Esophagus squamous epithelium (tissue), 5 donors: ENCODE measurements at places on chromosomes 3 and 15. TPM values are rescaled to one million over a fixed set of nuclear protein-coding genes. Genes with fewer than 3 reads are reported as not detected.

DNA sequence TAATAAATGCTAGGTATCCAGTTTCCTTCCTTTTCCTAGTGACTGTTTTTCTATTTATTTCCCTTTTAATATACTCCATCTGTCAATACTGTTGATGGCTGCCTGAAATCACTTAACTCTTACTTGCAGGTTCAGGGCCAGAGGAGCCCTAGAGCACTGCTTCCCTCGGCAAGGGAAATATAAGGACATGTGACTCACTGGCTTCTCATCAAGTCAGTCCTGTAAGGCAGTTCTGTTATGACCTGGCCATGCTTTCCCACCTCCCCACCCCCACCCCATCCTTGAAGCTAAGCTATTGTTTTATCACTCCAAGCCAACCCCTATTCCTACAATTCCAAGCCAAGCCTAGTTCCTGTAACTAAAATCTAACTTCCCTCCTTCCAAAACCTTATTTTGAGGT, 800.7 kb downstream of the ROBO1 start:
- DNase-seq, result no peak

GRCh38 chr3:127408684-127409420, 121.0 kb upstream of the PRR20G start:
- no peak for DNase-seq

GRCh38 chr3:131033480-131034080, 6.9 kb downstream of the NEK11 start:
- no peak for DNase-seq

DNA sequence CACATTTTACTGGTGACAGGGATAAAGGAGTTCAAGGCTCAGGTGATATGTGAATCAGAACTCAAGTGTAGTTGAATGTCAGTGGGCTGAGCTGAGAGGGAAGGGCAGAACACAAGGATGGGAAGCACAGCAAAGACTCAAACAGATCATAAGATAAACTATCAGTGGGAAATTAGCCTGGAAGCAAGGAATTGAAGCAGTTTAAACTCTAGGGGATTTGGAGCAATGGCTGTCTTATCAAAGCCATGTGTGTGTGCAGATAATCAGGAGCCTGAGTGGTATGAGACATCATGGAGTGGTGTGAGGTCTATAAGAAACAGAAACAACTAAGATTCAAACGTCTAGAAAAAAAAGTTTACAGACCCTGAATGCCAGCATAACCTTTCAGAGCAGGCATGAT, 634.6 kb downstream of the AGBL1 start:
- DNase-seq, result no peak

The PHLDB2 gene
- 37.8 TPM for total RNA-seq

The TIGIT gene
- total RNA-seq, result 0.94 TPM

DNA sequence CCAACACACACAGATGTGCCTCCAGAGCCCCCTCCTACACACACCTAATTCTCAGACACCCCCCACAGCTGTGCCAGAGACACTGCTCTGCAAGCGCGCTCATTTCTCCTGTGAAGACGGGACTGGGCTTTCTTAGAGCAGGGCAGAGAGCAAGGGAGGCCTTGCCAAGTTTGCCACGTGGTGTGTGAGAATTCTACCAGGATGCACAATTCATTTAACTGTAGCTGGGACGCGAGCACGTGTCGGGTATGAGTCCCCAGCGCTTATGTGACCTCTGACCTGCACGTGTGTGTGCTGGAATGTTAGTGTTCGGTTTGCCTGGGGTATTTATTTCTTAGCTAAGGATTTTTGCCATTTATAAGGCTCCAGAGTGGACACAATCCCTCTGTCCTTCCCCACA, 37.0 kb downstream of the FEM1B start:
- DNase-seq, result no peak

The DPPA2 gene
- total RNA-seq, result not detected

The OCA2 gene
- 1.7 TPM for total RNA-seq

DNA sequence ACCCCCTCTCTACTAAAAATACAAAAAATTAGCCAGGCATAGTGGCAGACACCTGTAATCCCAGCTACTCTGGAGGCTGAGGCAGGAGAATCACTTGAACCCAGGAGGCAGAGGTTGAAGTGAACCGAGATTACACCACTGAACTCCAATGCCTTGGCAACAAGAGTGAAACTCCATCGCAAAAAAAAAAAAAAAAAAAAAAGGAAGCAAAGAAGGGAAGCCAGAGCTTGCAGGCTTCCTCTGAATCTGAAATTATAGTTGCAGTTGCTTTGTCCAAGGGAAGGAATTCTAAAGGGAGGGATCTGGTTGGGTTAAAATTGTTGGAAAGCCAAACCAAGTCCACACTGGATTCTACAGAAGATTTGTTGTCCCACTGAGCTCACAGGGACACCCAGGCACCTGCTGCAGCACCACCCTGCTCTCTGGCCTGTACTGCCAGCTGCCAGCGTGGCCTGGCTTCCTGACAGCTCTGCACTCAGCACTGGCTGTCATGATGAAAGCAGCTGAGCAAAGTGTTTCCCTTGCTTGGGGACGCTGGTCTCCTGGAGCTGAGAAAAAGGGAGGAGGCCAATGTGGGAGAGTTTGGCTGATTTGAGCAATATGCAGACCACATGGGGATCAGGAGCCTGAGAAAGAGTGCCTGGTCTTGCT, 88.8 kb upstream of the HES1 start:
- no peak for DNase-seq

GRCh38 chr3:186261638-186262037, 100.4 kb downstream of the DGKG start:
- DNase-seq, result no peak

DNA sequence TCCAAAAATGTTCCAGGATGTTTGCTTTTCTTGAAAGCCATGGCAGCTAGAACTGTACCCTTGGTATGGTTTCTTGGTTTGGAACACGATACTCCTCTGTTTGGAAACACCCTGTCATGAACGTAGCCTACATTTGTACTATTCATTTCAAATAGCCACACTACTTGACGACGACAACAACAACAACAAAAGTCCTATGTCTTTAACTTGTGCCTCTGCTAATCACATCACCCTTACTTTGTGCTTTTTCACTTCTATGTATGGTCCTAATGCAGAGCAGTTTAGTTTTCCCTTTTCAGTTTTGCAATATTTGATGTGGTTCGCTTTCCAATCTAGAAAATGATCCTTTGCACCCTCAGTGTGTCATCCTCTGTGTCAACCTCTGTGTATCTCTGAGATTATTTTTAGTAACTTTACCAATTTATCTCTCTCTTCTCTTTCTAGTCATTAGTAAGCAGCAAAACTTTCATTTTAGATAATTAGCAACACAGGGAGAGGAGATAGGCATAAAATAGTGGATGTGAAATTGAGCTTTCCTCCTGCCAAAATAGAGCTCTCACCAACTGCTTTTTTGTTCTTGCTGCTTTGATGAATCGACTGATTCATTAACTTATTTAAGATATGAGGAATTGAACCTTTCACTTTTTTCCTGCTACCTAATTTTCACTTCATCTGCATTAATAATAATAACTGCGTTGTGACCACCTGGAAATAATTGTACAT, 44.1 kb upstream of the TP63 start:
- no peak for DNase-seq

- no peak for DNase-seq
Observed at GRCh38 chr3:107907996-107908395, 182.8 kb downstream of the CD47 start.

- DNase-seq, result no peak
Observed at GRCh38 chr3:174193604-174194003, 665.5 kb upstream of the NAALADL2 start.

DNA sequence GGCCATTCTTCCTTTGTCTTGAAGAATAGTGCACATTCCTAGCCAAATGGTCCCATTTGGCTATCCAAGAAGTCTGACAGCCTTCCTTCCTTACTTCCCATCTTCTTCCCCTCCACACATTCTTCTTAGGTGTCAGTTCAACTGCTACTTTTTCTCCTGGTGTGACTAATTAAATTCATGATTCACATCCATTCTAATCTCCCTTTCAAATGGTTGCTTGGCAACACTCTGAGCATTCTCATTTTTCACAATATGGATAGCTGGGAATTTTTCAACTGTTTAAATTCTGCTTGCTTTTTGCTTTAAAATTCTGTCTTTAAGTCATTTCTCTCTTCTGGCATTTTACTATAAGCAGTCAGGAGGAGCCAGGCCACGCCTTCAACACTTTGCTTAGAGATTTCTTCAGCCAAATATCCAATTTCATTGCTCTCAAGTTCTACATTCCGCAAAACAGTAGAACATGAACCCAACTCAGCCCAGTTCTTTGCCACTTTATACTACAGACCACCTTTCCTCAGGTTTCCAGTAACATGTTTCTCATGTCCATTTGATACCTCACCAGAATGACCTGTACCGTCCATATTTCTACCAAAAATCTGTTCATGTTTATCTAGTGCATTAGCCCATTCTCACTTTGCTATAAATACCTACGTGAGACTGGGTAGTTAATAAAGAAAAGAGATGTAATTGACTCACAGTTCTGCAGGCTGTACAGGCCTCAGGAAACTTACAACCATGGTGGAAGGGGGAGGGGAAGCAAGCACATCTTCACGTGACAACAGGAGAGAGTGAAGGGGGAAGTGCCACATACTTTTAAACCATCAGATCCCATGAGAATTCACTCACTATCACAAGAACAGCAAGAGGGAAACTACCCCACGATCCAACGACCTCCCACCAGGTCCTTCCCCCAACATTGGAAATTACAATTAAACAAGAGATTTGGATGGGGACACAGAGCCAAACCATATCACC, 31.9 kb upstream of the MCF2L2 start:
- no peak for DNase-seq

- no peak for DNase-seq
Observed at GRCh38 chr15:61057830-61058529, 171.1 kb downstream of the RORA start.

The TXNRD3 gene
- 7.8 TPM for total RNA-seq

The PRRT3 gene
- 1.3 TPM for total RNA-seq

The PCLAF gene
- 4.2 TPM for total RNA-seq

The KLHL6 gene
- total RNA-seq, result 2.7 TPM

- DNase-seq, result no peak
Observed at GRCh38 chr3:183018421-183019192, 38.3 kb upstream of the DCUN1D1 start.

GRCh38 chr3:5226783-5227182, 39.3 kb downstream of the EDEM1 start:
- no peak for DNase-seq

DNA sequence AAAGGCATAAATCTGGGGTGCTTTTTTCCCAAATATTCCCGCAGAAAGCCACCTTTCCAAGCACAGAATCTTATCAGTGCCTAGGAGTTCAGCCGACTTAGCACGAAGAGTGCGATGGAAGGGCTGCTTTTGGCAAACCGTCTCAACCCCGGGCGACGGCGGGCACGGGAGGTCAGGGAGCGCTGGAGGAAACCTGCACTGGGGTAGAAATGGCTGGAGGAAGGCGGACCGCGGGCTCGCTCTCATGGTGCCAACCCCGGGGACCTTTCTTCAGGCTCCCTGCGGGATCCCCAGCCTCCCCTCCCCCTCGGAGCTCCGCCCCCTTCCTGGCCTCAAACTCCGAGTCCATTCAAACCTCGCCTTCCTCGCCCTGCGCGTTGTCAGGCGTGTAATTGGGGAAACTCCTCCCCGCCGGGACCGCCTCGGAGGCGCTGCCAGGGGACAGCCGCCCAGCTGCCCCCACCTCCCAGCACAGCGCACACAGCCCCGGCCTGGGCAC, at the start of gene GABRG3:
TSS of gene GABRG3 (plus strand) at position 470 of the 499 bp plus-strand sequence.
- DNase-seq, result no peak

The MEGF11 gene
- total RNA-seq, result not detected

DNA sequence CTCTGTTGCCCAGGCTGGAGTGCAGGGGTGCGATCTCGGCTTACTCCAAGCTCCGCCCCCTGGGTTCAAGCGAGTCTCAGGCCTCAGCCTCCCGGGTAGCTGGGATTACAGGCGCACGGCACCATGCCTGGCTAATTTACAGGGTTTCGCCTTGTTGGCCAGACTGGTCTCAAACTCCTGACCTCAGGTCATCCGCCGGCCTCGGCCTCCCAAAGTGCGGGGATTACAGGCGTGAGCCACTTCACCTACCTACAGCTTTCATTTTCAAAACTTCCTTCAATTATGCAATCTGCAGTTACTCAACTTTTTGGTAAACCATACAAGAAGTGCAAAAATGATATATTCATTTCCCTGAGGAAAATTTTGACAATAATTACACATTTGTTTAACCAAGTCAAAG, 14.0 kb downstream of the NANOGP8 start:
- DNase-seq, result no peak

GRCh38 chr15:28901987-28902745, 16.4 kb downstream of the APBA2 start:
- no peak for DNase-seq

The IQCF5 gene
- total RNA-seq, result not detected

DNA sequence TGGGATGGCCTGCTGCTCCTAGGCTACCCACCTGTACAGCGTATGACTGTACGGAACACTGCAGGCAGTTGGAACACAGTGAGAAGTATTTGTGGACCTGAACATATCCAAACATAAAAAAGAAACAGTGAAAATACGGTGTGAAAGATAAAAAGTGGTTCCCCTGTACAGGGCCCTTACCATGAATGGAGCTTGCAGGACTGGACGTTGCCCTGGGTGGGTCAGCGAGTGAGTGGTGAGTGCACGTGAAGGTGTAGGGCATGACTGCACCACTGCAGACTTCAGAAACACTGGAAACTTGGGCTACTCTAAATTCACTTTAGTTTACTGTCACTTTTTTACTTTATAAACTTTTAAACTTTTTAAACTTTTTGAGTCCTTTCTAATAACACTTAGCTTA, 71.2 kb upstream of the SLC6A6 start:
- no peak for DNase-seq

- DNase-seq, result no peak
Observed at GRCh38 chr3:113183748-113184661, 27.4 kb upstream of the BOC start.

DNA sequence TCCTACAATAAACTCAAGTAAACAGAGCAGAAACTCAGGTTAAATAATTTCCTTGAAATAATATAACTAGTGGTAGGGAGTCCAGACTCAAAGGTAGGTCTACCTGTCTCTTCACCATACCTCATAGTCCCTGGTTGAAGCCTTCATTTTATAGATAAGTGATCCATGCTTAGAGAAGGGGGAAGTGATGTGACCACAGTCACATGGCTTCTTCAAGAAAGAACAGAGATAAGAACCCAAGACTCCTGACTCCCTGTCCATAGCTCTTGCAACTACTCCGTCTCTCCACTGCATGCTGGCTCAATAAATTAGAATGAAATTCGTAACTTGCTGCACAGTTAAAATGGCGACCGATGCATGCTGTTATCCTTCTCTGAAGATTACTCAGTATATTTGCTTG, 11.0 kb upstream of the C15orf61 start:
- DNase-seq, result no peak

GRCh38 chr3:72407766-72408165, 440.5 kb downstream of the SHQ1 start:
- no peak for DNase-seq

GRCh38 chr3:104635872-104636580, 730.7 kb upstream of the ALCAM start:
- DNase-seq, result no peak
